ENCODE measurements at places on chromosomes 7 and 10.

DNA sequence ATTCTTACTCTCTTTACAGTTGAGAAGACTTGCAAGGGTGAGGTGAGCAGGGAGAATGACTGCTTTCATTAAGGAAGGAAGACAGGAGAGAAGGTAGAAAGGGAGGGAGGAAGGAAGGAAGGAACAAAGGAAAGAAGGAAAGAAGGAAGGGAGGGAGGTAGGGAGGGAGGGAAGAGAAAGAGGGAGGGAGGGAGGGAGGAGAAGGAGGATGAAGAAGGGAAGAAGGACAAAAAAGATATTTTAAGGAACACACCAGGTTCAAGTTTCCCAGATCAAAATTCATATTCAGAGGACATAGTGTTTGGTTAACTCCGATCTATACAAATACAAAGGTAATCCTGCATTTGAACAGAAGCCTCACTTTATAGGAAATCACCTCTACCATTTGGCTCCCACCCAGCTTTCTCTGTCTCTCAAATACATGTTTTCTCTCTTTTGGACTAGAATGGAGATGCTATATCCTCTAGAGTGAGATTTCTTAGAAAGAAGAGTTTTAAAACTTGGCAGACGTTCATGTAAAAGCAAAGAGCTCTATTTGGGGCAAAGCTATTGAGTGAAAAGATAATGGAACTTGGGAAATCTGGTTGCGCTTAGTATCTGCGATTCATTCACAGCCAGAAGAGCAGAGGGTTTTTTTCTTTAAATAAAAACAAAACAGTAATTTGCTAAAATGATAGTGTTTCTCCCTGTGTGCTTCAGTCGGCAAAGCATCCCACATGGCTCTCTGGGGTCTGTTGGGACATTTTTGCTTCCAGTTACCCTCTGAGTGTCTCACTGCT, 261.9 kb upstream of the LYZL1 start:
- no peak for DNase-seq

DNA sequence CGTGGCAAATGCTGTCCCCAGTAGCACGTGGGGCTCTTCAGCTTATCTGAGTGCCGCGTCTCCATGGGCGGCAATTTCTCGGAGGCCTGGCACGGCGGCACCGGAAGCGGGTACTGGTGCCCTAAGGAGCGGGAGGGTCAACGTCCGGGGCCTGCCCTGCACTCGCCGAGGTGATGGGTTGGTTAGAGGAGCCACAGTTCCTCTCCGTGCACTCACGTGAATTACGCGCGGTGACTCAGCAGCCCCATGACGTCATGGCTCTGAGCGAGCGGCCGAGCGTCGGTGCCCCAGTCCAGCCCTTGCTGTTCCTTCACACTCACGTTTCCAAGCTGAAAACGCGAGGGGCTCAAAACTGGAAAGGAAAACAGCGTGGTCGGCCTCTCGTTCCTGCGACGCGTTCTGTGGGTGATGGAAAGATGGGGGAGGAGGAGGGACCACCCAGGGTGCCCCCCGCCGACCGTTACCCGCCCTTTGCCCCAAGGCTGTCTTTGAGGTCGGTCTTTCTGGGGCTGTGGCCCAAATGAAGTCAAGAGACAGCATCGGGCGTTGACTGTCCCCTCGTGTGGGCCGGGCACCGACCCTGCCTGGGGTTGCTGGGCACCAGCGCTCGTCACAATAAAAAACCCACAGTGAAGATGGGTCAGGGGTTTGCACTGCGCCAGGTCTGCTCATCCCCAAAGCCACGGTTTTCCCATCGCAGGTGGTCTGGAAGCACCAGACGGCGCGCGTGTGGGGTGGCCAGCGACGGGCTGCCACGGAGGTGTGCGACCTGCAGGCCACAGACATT, 70.4 kb upstream of the CFAP46 start:
- DNase-seq: no peak

- no peak for DNase-seq
Measured at GRCh38 chr10:94571081-94571480, 25.5 kb downstream of the HELLS start.

DNA sequence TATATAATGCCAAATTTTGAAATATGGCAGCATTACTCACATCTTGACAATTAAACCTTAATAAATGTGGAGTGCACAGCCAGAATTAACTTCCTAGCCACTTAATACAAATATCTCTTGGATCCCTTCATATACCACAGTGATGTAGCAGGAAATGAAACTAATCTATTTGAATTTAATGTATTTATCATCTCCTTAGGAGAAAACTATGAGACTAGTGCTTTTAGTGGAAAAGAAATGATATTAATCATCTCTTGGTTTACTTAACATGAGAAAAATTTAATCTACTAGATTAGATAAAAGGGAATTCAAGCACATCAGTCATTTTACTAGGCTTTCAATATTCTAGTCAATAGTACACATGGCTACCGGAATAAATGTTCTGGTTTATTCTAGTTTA, 55.7 kb upstream of the GPR22 start:
- DNase-seq: no peak

GRCh38 chr7:131100357-131101054, 227.2 kb upstream of the MKLN1 start:
- DNase-seq: no peak

- DNase-seq: no peak
Measured at GRCh38 chr7:42886129-42886528, 25.7 kb downstream of the C7orf25 start.

DNA sequence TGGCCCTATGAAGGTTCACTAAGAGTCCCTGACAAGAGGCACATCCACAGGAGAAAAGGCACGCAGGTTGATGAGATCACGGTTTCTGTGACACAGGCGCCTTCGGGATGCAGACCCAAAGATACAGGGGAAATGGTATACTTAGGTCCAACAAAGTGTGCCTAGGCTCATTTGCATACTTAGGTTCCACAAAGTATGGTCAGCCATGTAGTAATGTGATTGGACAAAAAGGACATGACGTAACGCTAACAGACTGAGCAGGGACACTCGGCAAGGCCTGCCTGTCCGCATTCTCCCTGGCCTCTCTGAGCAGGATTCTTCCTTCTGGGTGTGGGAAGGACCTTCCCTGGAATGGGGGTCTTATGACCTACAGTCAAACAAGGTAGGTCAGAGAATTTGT, 190.6 kb downstream of the CELF2 start:
- DNase-seq: no peak

GRCh38 chr7:157274991-157275427, 61.8 kb upstream of the DNAJB6 start:
- DNase-seq: no peak

DNA sequence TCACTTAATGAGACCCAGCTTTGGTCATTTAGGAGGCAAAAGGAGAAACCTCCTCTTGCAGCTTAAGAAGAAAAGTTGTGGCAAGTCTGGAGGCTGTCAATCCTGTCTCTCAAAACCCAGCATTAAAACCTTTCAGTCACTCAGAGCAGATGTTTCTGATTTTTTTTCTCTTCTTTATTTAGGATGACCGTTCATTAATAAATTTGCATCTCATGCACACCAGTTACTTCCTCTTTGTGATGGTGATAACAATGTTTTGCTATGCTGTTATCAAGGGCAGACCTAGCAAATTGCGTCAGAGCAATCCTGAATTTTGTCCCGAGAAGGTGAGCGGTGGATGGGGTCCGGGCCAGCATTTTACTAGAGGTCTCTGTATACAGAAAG, 32.0 kb downstream of the TMEM248 start:
- no peak for DNase-seq

DNA sequence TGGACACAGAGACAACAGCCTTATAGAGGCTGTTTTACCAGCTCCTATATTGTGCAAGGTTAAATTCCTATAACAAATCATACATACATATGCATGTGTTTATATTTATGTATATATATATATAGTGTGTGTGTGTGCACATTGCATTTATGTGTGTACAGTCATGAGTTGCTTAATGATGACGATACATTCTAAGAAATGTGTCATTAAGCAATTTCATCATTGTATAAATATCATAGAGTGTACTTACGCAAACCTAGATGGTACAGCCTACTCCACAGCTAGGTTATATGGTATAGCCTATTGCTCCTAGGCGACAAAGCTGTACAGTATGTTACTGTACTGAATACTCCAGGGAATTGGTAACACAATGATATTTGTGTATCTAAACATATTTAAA, 30.1 kb upstream of the TNKS2 start:
- DNase-seq: no peak

- no peak for DNase-seq
Measured at GRCh38 chr10:49189422-49189821, 1.2 kb upstream of the TMEM273 start.

DNA sequence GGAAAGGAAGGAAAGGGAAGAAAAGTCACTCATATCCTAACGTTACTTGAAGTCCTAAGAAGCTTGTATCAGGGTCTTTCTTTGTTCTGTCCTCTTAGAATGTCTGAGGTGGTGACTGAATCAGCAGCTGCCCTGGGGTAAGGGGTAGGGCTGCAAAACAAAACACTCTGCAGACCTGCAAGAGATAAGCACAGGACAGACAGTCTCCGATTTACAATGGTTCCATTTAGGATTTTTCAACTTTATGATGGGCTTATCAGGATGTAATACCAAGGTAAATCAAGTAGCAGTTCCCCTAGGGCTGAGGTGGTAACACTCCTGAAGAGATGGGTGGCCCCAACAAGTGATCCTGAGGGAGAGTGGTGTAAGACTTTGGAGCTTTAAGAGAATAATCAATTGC, 16.5 kb downstream of the KDM7A start:
- no peak for DNase-seq

Data from epithelial cell of prostate (primary cell).